CD4-positive, alpha-beta T cell treated with Interleukin-4 for 4 hours (primary cell): ENCODE measurements at places on chromosomes 3 and 15.

GRCh38 chr3:112133626-112134334 is 732 bp upstream of the GCSAM start:
- DNase-seq: no peak

DNA sequence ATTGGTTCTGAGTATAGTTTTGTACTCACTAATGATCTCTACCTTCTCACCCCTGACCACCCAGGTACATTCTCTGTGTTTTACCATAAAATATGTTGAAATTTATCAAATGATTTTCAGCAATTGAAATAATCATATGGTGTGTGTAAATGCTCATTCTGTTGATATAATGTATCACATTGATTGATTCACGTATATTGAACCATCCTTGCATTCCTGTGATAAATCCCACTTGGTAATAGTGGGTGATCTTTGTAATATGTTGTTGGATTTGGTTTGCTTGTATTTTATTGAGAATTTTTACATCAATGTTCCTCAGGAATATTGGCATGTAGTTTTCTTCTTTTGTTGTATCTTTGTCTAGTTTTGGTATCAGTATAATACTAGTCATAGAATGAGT is 1497.6 kb downstream of the OTOL1 start:
- DNase-seq: no peak

GRCh38 chr3:143531101-143531500 is 317.2 kb downstream of the SLC9A9 start:
- DNase-seq: no peak

- DNase-seq: no peak
These were observed 46.9 kb downstream of the WNT5A start for GRCh38 chr3:55440104-55440708.

DNA sequence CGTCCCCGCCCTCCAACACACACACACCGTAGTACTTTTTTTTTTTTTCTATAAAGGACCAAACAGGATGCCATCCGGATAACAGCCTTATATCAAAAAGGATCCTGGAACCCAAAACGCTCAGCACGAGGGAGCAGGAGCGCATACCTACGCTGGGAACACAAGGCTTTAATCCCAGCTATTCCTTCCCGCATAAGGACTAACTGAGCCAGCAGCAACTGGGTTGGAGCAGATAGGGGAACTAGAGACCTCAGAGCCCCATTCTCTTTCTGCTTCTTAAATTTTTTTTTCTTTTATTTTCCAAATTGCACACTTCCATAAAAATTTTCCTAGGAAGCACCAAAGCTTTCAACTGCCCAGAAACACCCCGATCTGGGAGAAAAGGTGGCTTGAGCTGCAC is 1.3 kb downstream of the TRANK1 start:
- no peak for DNase-seq

DNA sequence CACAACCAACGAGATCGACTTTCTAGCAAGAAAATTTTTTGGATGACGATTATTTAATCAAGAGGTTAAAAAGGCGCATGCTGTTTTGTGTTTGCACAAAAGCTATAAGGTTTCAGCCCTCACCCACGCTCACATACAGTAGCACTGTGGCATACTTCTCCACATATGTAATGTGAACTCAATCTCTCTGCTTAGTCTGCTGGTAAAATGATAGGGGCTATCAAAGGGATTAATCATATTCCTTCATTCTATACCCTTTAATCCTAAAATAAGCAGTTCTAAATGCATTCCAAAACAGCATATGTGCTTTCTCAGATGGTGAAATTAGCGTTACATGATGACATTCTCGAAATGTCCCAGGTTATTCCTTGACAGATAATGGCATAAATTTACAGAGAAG is 196.9 kb upstream of the PRICKLE2 start:
- no peak for DNase-seq

DNA sequence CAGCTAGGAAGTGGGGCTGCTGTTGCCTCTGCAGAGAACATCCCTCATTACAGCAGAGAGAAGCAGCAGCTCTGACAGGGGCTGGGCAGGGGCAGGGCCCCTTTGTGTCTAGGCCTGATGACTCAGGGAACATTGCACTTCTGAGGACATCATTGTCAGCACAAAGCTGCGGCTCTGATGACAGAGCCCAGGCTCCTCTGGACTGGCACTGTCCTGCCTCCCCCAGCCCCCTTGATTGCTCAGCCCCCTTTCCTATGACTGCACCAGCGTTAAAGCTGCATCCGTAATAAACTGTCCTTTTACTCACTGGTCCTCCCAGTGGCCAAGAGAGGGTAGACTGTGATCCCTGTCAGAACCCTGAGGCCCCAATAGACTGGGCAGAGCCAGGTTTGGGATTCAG is 18.3 kb downstream of the TRH start:
- no peak for DNase-seq

- no peak for DNase-seq
These were observed 14.6 kb downstream of the PLSCR2 start for GRCh38 chr3:146454796-146455195.

GRCh38 chr15:83292317-83292716 is 7.9 kb upstream of the BNC1 start:
- no peak for DNase-seq

DNA sequence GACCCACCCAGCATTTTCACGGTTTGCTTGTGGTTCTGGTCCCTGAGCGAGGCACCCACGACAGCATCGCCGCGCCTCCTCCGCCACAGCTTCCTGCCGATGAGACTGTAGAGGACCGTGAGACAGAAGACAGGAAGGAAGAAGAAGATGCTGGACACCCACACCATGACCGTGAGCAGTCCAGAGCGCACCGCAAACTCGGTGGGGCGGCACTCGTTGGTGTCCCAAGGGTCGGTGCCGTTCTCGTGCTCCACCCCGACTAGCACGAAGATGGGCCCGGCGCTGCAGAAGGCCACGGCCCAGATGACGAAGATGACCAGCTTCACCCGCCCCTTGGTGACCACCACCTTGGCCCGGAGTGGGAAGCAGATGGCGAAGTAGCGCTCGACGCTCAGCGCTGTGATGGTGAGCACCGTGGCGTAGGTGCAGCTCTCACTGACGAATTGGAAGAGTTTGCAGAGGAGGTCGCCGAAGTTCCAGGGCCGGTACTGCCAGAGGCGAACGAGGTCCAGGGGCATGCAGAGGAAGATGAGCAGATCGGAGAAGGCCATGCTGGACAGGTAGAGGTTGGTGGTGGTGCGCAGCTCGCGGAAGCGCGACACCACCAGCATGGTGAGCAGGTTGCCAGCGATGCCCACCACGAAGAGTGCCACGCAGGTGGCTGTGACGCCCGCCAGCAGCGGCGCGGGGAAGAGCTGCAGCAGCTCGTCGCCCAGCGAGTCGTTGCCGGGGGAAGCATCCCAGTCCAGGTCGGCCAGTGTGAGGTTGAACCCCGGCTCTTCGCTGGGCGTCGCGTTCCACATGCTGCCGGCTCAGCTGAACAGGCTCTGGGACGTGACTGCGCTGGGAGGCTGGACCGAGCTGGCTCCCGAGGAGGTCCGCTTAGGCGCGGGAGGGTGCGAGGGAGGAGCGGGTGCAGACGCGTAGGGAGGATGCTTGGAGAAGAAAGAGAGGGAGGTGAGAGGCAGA is at the start of gene GHSR:
Gene GHSR (minus strand): TSS at position 846 of the 969 bp plus-strand sequence. CDS start 43 bp downstream, at position 803.
- DNase-seq: peak; percentile 4

- DNase-seq: no peak
These were observed 628.5 kb downstream of the GRM7 start for GRCh38 chr3:7489417-7489816.

GRCh38 chr3:13839726-13840340 is 40.0 kb downstream of the WNT7A start:
- DNase-seq: no peak

GRCh38 chr3:194496217-194496919 is 9.6 kb upstream of the ATP13A3 start:
- no peak for DNase-seq

DNA sequence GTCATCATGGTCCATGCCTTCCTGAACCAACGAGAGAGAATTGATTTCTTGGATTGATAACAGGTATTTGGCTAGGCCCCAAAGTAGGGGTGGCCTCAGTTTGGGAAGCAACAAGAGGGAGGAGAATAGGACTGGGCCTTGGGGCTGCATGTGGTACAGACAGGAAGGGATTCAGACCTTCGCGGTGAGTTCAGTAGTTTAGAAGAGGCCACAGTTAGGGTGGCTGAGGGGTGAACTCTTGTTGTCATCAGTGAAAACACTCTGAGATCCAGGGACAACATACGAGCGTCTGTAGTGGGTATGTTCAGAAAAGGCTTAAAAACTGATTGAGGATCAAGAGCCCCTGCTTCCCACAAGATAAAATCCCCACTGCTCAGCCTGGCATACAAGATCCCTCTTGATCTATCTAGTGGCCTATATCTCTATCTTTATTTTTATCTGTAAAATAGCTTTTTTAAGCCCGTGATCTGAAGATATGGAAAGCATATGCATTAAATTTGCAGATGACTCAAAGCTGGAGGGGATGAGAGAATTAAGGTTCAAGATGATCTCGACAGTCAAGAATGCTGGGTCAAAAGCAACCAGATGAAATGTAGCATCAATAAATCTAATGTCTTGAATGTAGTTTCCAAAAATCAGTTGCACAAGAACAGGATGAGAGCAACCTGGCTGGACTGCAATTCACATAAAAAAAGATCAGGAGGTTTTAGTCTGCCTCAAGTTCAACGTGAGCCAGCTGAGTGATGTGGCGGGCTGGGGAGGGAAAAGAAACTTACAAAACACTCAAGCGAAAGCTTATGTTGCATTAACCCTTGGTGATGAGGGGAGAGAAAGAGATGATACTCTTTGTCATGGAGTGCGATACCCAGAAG is 221.1 kb upstream of the TLE3 start:
- DNase-seq: no peak

DNA sequence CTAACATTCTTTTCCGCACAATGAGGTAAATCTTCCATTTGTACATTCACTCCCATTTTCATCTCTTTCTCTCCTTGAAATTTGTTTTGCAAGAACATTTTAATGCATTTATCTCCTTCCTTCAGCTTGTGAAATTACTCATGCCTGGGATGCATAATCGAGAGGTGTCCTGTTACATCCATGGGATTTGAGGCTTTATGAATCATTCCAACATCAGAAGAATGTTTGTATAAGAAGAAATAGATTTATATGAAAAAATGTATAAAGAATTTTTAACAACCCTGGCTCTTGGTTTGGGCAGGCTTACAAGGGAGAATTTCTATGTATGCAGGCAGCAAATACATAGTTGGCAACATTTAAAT is 93.2 kb upstream of the MBNL1 start:
- DNase-seq: no peak

DNA sequence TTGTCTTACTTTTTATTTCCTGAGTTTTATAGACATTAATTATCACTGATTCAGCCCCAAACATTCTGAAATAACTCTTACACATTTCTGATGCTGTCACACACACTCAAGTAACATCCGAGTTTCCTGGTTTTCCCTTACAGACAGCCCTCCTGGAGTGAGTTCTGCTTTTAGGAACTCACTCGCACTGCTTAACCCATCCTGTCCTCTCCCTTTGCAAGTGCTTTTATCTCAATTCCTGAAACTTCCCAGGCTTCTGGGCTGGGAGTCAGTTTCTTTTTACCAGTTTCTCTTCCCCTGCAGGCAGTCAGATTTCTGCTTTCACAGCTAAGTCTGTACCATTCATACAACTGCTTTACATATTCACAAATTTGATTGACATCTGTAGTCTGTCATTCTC is 15.6 kb upstream of the SH3GL3 start:
- no peak for DNase-seq

DNA sequence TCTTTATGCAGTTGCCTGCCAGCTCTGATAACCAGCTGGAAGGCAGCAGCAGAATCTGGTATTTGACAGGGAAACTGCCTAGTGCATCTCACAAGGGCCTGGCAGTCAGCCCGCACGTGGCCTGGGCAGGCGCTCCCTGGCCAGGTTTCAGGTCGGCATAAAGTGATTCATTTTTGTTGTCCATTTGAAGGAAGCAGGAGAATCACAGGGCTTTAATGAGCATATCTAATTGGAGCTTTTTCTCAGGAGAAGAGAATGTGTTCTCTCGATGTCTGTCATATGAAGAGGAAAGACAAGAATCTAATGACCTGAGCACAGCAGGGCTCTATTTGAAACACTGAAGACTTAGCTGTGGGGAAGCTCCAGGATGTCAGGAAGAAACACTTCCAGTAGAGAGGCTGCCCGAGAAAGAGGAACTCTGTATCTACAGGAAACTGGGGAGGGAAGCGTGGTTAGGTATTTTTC is 98.8 kb upstream of the MB21D2 start:
- DNase-seq: no peak

DNA sequence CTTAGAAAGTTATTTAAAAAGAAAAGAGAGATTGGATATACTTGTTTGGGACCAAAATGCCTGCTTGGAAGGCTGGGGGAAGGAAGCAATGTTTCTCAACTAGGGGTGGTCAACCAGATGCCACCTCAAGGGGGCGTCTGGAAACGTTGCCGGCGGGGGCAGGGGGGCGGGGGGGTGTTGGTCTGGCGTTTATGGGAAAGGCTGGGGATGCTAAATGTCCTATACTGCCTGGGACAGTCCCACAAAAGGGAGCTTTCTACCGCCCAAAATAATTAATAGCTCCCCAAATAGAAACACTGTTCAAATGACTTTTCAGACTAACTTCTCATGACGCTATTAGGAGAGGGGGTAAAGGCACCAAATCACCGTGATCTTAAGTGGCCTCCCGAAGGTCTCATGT is 2.2 kb downstream of the POLG start:
- DNase-seq: no peak

- no peak for DNase-seq
These were observed 92.8 kb downstream of the CYP19A1 start for GRCh38 chr15:51245628-51246027.

DNA sequence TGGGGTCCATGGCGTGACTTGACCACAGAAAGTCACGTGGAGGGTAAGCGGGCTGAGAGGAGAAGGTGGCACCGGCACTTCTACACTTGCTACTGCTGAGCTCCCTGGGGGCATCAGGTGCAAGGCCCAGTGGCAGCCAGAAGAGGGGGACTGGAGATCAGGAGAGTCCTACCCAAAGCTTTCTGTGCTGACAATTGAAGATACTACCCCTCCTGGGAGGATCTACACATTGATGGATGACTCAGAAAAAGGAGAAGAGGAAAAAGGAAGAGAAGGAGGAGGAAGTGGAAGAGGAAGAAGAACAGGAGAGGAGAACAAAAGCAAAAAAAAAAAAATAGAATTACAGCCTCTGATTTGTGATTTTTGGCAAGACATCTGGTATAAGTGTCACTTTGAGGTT is 41.2 kb downstream of the MYO5C start:
- no peak for DNase-seq

DNA sequence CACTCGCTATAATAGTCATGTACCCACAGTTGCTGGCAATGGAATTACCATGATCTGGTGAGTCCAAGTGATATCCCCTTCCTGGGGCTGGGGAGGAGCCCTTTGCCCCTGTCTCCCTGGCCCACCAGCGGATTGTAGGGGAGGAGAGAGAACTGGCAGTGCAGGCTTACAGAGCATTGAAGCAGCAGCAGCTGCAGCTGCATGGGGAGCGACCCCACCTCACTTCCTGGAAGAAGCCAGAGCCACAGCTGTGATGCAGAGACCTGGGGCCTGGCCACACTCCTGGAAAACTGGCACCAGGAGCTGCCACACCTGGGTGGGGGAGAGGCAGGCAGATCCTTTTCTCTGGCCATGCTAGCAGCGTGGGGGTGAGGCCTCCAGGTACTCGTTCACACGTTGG is 300.1 kb upstream of the PROK2 start:
- no peak for DNase-seq
